ENCODE measurements at places on chromosomes 5 and 9.

DNA sequence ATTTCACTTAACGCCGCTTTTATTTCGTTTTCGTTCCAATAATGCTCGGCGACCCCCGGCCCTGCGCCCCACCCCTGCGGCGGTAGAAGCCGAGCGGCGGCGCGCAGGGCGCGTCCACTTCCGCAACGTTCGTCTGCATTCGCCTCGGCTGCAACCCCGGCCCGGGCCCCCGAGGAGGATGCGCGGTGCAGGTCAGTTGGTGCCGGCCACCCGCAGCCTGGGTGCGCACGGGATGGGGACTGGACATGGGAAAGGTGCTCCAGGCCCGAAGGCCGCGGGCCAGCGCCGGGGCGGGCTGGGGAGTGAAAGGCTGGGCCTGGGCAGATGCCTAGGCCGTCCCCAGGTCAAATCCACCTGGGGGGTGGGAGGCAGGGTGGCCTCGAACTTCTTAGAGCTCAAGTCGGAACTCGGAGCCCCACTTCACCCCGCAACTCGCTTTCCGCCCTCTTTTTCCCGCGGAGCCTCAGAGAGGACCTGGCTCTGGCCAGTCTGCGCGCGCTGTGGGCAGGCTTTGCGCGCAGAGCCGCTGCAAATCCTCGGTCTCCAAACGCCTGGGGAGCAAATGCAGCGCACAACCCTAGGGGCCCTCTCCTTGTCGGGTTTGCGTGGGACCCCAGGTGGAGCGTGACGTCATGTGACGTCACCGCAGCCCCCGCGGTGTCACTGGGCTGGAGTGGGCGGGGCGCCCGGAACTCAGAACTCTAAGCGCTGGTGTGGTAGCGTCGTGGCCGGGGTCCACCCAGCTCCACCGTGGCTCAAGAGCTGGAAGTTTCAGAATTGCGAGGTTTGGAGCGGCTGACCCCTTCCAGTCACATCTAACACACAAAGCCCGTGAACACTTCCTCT is 3.3 kb downstream of the TLX3 start:
- no peak for DNase-seq

DNA sequence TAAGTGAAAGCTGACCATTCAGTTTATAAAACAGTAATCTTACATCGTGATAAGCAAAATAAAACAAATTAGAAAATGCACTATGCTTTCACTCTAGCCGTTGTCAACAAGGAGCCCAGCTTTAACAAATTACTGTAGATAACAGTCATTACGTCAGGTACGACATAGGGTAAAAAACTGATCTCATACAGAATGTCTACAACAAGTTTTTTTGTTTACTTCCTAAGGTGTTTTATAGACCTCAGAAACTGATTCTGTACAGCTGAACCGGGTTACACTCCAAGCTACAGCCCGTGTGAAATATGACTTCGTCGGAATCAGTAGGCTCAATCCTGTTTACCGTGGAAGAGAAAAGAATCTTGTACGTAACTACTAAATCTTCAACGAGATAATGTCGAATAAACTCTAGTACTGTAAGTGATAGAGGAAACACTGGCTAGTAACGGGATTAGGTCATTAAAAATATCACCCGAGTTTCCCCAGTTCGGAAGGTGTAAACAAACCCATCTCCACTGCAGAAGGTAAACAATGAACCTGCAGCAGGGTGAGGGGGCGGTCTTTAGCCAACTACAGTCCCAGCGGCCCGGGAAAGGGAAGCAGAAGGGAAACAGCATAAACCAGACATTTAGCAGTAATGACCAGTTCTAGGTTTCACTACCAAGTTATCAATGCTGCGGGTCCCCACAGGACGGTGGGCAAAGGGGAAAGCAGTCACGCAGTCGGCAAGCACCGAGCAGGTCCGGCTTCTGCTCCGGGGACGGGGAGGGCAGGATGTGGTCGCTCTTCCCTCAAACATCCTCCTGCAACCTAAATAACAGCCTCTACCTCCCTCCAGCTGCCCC is 1.1 kb downstream of the RICTOR start:
- DNase-seq = no peak

GRCh38 chr9:84898188-84898587 is 228.7 kb downstream of the NTRK2 start:
- no peak for DNase-seq

- DNase-seq = no peak
Measured at GRCh38 chr5:167900340-167900935, 391.0 kb upstream of the WWC1 start.

- no peak for DNase-seq
Measured at GRCh38 chr5:2634399-2635176, 116.9 kb downstream of the IRX2 start.

- DNase-seq = no peak
Measured at GRCh38 chr9:132242621-132243155, 80.8 kb downstream of the NTNG2 start.

DNA sequence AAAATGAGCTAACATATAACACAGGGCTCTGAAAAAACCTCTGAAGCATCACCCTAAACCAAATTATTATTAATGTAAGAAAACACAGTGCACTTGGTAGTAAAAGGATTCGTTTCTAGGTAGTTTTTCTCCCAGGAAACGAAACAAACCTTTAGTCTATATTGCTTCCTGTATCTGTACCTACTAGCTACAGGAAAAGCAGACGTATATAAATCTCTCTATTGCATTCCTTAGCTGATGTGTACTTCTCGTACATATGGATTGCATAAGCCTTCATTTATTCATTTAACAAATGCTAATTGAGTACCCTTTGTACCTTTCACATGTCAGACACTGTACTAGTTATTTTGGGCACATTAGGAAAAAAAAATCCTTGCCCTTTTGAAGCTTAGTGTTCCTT is 85.0 kb upstream of the RASA1 start:
- DNase-seq = no peak

DNA sequence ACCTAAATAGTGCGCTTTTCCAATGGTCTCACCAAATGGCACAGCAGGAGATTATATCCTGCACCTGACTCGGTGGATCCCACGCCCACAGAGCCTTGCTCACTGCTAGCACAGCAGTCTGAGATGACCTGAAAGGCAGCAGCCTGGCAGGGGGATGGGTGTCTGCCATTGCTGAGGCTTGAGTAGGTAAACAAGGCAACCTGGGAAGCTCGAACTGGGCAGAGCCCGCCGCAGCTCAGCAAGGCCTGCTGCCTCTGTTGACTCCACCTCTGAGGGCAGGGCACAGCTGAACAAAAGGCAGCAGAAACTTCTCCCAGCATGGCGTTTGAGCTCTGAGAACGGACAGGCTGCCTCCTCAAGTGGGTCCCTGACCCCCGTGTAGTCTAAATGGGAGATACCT is 18.1 kb upstream of the ABLIM3 start:
- DNase-seq = no peak

DNA sequence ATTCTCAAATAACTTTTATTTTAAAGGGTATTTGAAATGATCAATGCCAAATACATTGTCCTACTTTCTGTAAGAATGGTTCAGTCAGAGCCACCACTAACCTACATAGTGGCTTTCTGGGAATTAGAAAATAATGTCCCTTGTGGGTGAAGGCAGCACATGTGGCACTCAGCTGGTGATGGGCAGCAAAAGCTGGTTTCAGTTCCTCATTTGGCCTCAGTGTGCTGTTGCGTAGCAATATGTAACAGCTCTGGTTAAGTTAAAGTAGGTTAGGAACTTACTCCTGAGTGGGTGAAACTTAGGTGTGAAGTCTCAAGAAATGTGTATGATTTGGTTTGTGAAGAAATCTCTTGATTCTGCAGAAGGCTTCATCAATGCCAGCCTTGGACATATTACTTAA is 99.6 kb upstream of the SPEF2 start:
- DNase-seq = no peak

GRCh38 chr5:89712134-89712700 is 697.3 kb downstream of the CETN3 start:
- DNase-seq = no peak

DNA sequence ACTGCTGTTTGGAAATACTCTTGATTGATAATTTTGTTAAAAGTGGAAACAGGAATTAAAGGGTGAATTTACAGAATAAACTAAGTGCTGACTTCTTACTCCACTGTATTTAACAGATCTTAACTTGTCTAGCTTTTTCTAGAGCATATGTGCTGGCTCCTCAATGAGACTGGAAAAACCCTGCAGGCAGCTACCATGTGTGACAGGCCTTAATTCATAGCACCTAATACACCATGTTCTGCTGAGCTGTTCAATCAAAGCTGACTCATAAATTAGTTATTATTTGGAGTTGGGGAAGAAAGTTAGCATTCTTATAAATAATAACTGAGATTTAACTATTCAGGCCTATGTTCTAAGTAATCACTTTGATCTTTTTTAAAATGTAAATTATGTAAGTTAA is 29.4 kb downstream of the CTNNAL1 start:
- no peak for DNase-seq

GRCh38 chr5:113293068-113293974 is 141.5 kb downstream of the TSSK1B start:
- no peak for DNase-seq

GRCh38 chr5:60377826-60378225 is 322.1 kb downstream of the DEPDC1B start:
- no peak for DNase-seq

GRCh38 chr9:129306318-129306973 is 128.4 kb upstream of the IER5L start:
- DNase-seq = no peak

- no peak for DNase-seq
Measured at GRCh38 chr5:54909911-54910870, 75.2 kb downstream of the ESM1 start.

GRCh38 chr9:74255489-74255984 is 241.6 kb upstream of the RORB start:
- DNase-seq = peak; percentile 6

- DNase-seq = no peak
Measured at GRCh38 chr9:32385152-32385884, 875 bp downstream of the ACO1 start.

- no peak for DNase-seq
Measured at GRCh38 chr9:92668746-92669526, 995 bp downstream of the IPPK start.

GRCh38 chr9:115032296-115032695 is 85.7 kb downstream of the TNC start:
- DNase-seq = no peak

DNA sequence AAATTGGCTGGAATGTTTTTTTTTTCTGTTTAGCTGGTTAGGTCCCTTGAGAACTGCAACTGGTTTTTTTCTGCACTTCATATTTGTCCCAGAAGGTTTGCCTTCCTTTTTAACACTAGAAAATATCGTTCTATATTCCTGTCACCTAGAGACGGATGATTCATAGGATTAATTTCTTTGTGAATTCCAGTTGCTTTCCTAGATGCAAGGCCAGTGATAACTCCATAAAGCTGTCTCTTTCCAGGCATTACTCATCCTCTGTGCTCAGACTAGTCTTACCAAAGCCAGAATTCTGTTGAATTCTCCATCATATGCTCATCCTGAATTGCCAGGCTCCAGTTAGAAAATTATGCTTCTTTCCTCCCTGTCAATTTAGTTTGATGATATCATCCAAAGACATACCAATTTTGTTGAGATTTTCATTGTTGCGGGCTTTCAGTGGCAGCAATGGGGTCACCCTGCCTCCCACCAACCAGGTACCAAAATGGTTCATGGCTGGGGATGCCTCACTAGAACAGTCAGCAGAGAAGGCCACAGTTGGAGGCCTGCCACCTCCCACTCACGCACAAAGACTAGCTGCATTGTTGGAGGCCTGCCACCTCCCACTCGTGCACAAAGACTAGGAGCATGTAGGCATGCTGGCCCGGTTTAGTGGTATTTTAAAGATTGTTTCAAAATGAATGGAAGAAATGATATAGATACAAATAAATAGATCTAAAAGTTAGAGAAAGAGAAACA is 8.5 kb downstream of the BAAT start:
- DNase-seq = peak; percentile 31

DNA sequence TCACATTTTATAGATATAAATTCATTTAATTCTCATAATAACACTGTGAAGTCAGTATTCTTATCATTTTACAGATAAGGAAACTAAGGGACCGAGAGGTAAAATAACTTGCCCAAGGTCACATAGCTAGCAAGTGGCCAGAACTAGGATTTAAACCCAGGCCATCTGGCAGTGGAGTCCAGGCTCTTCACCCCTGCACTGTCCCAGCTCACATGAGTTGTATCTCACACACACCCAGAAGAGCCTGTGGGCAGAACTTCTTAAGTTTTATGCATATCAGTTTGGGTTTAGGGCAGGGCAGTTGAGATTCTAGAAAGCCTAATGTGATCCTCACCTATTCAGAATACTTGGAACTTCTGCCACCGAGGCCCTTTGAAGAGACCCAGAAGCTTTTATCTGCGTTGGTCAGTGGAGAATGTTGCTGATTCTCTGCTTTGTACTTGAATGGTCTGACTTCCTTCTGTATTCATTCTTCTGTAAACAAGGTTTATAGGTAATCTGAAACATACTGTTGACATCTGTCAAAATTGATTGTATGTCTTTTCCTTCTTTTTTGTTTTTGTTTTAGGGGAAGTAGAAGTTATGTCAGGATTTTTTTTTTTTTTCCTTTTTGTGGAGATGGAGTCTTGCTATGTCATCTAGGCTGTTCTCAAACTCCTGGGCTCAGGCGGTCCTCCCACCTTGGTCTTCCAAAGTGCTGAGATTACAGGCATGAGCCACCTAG is 75.8 kb downstream of the KIAA1958 start:
- DNase-seq = no peak

DNA sequence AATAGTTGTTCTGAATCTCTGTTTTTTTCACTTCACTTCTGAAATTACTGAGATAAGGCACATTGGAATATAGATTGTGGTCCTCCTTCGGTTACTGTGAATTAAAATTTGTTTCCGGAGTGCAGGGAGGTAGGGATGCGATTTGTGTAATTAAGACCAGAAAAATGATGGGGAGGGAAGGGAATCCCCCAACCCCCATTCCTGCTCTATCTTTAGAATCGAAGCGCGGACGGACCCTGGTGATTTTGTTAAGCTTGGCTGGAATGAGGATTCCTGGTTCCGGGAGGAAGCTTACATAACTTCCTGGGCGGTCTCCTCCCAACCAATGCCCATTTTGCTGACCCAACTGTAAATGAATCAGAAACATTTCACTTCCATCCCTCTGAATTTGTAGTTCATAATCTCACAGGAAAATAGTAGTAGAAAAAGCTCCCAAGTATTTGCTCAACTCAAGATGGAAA is 220.1 kb upstream of the MSX2 start:
- DNase-seq = no peak

GRCh38 chr9:10148796-10149195 is 464.0 kb downstream of the PTPRD start:
- DNase-seq = no peak

- no peak for DNase-seq
Measured at GRCh38 chr5:134582281-134582680, 50.3 kb downstream of the SAR1B start.

GRCh38 chr5:106097340-106097739 is 1573.4 kb downstream of the EFNA5 start:
- DNase-seq = no peak

DNA sequence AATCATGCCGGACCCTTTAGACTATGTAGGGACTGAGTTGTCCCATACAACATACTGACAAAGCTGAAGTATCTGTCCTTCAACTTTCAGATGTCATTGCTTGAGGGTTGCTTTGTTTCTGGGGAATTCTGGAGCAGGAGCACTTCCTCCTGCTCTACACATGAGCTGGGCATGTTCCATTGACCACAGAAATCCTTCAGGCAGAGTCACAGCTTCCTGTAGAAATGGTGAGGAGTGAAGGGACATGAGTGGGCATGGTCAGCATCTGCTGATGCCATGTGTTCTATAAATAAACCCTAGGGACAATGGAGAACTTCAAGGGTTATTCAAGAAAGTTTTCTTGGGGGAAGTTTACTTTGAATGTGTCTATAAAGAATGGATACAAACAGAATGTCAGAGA is 296.6 kb upstream of the FBXL7 start:
- DNase-seq = no peak
